Spinal cord (tissue), 10 donors: ENCODE measurements at places on chromosomes 7 and 10. TPM values are rescaled to one million over a fixed set of nuclear protein-coding genes. Genes with fewer than 3 reads are reported as not detected.
A peak's percentile ranks its signal among the peaks of the same experiment; 100 is the strongest.

WNT2 gene
- 0.79 TPM for total RNA-seq

LGI1 gene
- total RNA-seq: 32.4 TPM

- peak; percentile 92 for DNase-seq
Measured at GRCh38 chr10:110872145-110872983, 636 bp downstream of the PDCD4 start.

PDE6C gene
- total RNA-seq: not detected

- no peak for DNase-seq
Measured at GRCh38 chr7:143487566-143487965, 9.9 kb downstream of the TAS2R41 start.

- peak; percentile 87 for DNase-seq
Measured at GRCh38 chr10:59240582-59241183, 64.2 kb downstream of the PHYHIPL start.

- no peak for DNase-seq
Measured at GRCh38 chr10:117417196-117417595, 42.0 kb upstream of the PDZD8 start.

DNA sequence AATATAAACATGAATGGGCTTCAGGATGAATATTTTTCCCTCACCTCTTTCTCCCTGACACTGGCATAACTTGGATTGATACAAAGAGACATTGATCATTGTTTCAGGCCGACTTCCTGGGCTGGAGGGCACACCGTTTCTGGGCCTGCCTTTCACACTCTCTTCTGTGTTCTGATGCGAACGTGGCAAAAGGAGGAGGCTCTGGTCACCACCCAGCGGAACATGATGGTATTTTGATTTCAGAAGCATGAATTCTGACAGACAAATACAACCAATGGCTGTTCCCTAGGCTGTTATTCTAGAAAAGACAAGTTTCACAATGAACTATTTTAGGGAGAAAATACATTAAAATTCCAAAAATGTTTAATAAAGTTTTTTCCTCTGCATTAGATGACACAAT lies 534.5 kb upstream of the MKI67 start:
- DNase-seq: no peak
